Stimulated activated CD4-positive, alpha-beta T cell treated with anti-CD3 and anti-CD28 coated beads, Interleukin-1b, Interleukin-23, amount 100 ng/mL, for 24 hours (primary cell): ENCODE measurements at places on chromosomes 12 and 14.

DNA sequence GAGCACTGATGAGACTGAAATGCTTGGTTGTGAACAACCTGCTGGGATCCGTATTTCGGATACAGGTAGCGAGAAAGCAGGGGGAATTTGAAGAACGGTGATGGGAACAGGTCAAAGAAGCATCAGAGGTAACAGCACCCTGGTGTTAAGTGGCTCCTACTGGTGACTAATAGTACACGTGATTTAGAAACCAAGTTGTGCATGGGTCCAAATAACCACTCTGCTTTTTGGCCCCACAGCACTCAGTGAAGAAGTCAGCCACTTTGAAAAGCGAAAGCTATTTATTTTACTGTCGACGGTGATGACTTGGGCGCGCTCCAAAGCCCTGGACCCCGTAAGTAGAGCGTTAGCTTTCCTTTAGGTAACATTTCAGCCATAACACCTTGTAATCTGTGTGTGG is 16.7 kb downstream of the AK7 start:
- no peak for DNase-seq

GRCh38 chr14:68166731-68167382 is 347.3 kb downstream of the RAD51B start:
- no peak for DNase-seq

GRCh38 chr14:57559576-57559975 is 65.9 kb upstream of the CCDC198 start:
- no peak for DNase-seq

DNA sequence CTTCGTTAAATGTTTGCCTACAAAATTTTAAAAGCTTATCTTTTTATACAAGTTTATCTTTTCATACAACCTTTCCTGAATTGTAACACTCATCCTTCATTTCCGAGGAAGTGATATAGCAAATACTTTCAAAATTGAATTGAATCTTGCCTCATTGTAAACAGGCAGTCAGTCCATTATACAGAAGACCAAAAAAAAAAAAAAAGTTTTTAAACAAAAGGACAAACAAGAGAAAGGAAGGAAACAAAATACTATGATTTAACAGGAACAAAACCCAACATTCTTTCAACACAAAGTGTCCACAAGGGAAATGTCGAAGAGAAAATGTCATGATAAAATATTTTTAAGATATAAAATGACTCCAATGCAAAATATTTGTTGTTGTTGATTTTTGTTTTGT is 8.5 kb downstream of the ATF7 start:
- DNase-seq, result no peak

DNA sequence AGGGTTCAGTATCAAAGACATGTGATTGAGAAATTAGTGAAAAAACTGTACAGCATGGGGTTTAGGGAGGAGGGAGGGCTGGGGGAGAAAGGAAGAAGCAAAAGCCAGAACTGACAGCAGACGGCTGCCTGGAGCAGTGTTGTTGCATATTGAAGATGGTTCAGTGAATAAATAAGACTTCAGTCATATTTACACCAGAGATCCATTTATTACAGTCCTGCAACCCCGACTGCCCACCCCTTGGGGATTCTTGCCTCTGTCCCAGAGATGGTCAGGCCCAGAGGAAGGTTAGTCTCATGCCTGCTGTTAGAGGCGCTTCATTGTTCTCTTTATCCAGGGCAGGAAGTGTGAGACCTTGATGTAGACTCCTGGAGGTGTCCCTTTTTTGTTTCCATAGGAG is 3.2 kb downstream of the GZMH start:
- DNase-seq, result no peak

DNA sequence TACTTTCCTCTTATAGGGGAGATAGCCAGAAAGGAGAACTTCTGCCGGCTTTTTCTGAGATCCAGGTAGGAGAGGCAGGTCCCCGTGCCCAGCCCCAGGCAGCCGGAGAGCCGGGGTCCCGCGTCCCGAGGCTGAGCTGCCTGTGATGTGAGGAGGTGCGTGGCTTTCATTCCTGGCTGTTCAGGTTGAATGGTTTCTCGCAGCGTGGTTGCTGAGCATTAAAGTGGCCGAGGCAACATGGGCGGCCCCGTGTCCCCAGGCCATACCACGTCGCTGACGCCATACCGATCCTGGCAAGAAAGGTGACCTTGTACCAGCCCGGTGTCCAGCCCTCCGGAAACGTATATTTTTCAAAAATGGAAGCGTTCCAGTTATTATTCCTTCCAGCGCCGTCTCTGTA is 116.7 kb upstream of the MYL2 start:
- no peak for DNase-seq
